Right lobe of liver (tissue), 6 donors: ENCODE measurements at places on chromosomes 12 and 14. TPM values are rescaled to one million over a fixed set of nuclear protein-coding genes. Genes with fewer than 3 reads are reported as not detected.

The DTX1 gene
- total RNA-seq, result 51.2 TPM

DNA sequence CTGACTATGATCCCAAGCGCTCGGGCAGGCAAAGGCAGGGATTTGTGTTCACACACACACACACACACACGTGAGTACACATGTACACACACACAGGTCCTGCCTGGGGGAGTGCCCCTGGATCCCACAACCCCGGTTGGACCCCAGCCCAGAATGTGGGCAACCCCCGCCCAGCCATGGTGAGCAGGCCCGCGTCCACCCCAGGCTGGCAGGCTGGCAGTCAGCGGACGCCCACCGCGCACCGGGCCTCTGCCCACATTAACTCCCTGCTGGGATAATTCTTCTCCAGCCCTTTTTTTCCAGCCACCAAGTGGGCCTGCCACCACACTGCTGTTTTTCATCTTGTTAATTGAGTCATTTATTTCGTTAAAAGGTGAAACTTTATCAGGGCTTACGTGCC, 256.2 kb downstream of the BCL11B start:
- no peak for DNase-seq

The OR4K13 gene
- total RNA-seq, result not detected

The ENDOU gene
- total RNA-seq, result not detected

The APOF gene
- total RNA-seq, result 256 TPM

DNA sequence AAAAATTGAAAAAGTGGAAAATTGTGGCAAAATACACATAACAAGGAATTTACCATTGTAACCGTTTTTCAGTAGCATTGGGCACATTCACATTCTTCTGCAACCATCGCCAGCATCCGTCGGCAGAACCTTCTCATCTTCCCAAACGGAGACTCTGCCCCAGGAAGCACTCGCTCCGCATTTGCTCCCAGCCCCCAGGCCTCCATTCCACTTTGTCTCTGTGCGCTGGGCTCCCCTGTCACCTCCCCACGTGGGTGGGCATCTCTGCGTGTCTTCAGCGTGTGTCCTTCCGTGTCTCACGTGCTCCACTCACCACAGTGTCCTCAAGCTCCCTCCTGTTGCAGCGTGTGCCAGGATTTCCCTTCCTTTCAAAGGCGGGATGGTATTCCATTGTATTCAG, 9.9 kb downstream of the GPR132 start:
- DNase-seq, result no peak

GRCh38 chr12:91579516-91580263, 397.1 kb upstream of the DCN start:
- no peak for DNase-seq

The GUCY2C gene
- not detected for total RNA-seq

DNA sequence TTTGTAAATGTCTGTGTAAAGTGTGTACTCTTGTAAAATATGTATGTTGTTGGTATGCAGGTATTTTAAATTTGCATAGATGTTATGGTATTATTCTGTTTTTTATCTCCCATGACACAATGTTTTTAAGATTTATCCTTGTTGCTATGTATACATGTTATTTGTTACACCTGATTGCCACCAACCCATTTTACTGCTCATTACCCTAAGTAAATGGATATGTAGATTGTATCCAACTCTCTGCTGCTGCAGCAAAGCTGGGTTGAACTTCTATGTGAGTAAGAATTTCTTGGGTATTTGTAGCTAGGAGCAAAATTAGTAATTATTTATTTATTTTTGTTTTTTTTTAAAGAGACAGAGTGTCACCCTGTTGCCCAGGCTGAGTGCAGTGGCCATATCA, 6.2 kb downstream of the APAF1 start:
- no peak for DNase-seq

The COL2A1 gene
- not detected for total RNA-seq

The GALNT8 gene
- total RNA-seq, result 0.37 TPM

- DNase-seq, result no peak
Observed at GRCh38 chr12:89665556-89665955, 43.1 kb downstream of the ATP2B1 start.

GRCh38 chr12:123934016-123934620, 38.5 kb downstream of the CCDC92 start:
- DNase-seq, result no peak
